ENCODE measurements at places on chromosomes 11 and 22. TPM values are rescaled to one million over a fixed set of nuclear protein-coding genes. Genes with fewer than 3 reads are reported as not detected.

GRCh38 chr11:115645631-115646317 is 141.6 kb upstream of the CADM1 start:
- DNase-seq: no peak
- peaks cover 28% of the 10 kb centered on the region for H3K27me3 ChIP-seq
- H3K4me3 ChIP-seq: no peak overlapping the region
- no peaks in the 10 kb centered on the region for H3K36me3 ChIP-seq
- no peaks in the 10 kb centered on the region for H3K4me1 ChIP-seq
- no peak overlapping the region for H3K27ac ChIP-seq

DSCAML1 gene
- 0.14 TPM for total RNA-seq

DNA sequence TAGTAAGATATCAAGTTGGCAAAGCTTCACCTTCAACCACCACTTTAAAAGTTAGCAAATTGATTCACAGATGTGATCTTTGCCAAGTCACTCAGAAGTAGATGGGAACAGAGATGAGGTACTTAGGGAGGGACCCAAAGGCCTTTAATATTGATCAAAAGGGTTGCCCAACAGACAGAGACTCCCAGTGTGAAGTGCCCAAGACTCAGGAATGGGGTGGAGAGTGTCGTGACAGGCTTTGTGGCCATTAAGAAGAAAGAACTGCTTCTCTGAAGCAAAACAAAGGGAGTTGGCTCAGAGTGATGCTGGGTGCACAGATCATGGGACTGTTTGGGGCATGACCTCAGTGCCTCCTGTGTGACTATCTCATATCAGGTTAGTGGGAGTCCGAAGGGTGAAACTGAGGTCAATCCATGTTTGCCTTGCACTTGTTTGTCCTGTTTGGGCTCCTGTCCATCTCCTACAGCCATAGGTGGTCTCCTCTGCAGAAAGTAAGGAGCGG is 132.3 kb downstream of the APIP start:
- peak overlapping the region; percentile 26 for H3K4me3 ChIP-seq
- peak; percentile 98 for DNase-seq
- peaks cover 46% of the 10 kb centered on the region for H3K4me1 ChIP-seq
- no peaks in the 10 kb centered on the region for H3K27me3 ChIP-seq

BTG4 gene
- not detected for total RNA-seq

DNA sequence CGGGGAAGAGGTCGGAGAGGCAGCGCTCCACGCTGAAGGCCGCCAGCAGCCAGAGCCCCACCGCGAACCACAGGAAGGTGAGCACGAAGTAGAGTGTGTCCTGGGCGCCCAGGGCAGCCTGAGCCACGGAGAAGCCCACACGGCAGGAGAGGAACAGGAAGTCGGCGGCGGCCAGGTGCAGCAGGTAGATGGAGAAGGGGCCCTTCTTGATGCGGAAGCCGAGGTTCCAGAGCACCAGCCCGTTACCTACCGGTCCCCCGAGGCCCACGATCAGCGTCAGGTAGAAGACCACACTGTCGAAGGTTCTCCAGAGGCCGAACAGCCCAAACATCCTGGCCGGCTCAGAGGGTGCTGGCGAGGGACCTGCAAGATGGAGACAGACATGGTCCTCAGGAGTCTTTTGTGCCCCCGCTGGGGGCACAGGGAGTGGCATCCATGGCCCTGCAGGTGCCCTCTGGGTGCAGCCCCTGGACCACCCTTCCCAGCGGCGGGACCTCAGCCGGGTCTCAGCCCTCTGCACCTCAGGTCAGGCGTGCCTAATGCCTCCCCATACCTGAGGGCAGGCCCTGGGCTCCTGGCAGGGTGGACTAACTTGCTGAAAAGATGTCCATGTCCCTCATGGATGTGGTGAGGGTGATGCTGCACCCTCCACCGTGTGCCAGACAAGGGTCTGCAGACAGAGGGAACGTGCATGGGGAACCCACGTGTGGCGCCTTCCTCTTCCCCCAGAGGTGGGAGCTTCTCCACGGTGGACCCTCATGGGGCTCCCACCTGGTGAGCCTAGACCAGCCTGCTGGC is at the start of gene MRGPRG:
Gene MRGPRG (minus strand): TSS at position 331 of the 798 bp plus-strand sequence. CDS start 0 bp downstream, at position 331.
- H3K4me3 ChIP-seq: no peak within 1 kb of the TSS
- H3K27me3 ChIP-seq: peaks cover 68% of the 10 kb centered on the region
- H3K27ac ChIP-seq: no peak within 1 kb of the TSS
- no peaks in the 10 kb centered on the region for H3K4me1 ChIP-seq

DBX1 gene
- total RNA-seq: not detected

All from HepG2 (cell line).